ENCODE measurements at places on chromosomes 6 and 20. TPM values are rescaled to one million over a fixed set of nuclear protein-coding genes. Genes with fewer than 3 reads are reported as not detected.

- peak overlapping the region; percentile 20 for H3K27ac ChIP-seq
- H3K4me3 ChIP-seq = no peak overlapping the region
- no peaks in the 10 kb centered on the region for H3K27me3 ChIP-seq
- peak; percentile 29 for DNase-seq
- no peaks in the 10 kb centered on the region for H3K36me3 ChIP-seq
These were observed 97.5 kb downstream of the MAFB start for GRCh38 chr20:40591536-40591935.

DNA sequence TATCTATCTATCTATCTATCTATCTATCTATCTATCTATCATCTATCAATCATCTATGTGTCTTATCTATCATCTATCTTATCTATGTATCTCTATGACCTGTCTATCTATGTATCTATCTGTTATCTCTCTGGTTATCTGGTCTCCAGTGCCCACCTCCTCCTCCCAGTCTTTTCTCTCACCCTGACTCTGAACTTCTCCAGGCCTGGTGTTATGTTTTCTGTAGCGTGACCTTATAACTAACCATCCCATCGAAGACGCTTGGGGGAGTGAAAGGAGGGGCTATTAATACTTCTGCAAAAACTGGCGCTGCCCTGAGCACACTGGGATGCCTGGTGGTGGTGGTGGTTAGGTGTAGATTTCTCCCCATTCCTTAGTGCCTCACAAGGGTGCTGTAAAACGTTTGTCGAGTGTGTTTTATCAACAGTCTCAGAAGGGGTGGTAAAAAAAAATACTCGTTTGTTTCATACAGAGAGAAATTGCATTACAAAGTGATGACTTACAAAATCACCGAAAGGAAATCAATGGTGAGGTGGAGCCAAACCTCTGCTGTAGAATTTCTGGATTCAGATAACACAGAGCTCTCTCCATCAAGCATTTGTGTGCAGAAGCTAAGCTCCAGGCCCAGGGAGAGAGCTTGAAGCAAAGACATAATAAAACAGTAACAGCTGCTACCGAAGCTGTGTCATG, 156.2 kb downstream of the BCAS1 start:
- no peak for DNase-seq
- no peaks in the 10 kb centered on the region for H3K36me3 ChIP-seq
- peaks cover 37% of the 10 kb centered on the region for H3K4me1 ChIP-seq
- H3K4me3 ChIP-seq = no peak overlapping the region
- no peaks in the 10 kb centered on the region for H3K27me3 ChIP-seq

DNA sequence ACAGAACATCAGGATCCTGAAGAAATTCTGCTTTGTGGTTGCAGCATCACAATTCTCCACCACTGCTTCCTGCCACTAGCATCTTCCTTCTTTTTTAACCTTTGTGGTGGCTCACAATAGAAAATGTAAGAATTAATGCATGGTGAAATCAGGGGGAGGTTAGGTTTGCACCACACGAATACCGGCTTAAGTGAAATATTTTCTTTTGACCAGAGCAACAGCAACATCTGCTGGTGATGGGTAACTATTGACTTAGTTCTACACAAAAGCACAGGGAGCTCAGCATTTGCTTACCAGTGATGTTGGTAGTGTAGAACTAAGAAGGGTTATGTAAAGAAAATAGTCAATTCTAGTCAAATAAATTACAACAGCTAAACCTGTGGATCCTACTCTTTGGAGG, 280.5 kb downstream of the SYNE1 start:
- peaks cover 5% of the 10 kb centered on the region for H3K4me1 ChIP-seq
- peak; percentile 48 for DNase-seq
- no peak overlapping the region for H3K27ac ChIP-seq
- peaks cover 27% of the 10 kb centered on the region for H3K36me3 ChIP-seq
- no peak overlapping the region for H3K4me3 ChIP-seq

Gene FOXP4
- 16.5 TPM for total RNA-seq

DNA sequence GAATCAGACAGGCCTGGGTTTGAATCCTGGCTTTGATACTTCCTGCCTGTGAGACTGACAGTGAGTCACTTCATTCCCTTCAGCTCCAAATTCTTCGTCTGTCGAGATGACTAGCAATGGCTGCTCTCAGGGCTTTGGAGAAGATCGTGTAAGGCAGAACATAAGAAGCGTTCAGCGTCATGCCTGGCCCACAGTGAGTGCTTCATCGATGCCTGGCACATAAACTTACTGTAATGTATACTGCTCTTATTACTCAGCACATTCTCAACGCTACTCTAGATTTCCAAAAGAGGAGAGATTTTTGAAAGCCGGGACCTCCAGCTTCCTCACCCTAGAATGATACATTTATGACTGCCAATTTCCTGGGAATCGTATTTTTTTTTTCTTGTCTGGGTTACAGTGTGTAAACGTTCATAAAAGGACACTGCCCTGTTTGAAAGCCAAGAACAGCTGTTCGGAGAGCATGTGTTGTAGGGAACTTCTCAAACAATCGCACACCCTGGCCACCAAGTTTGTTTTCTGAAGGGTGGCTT, 16.2 kb upstream of the BCAS1 start:
- DNase-seq = no peak
- H3K27me3 ChIP-seq = no peaks in the 10 kb centered on the region
- no peak overlapping the region for H3K4me3 ChIP-seq

Gene ZSCAN12
- total RNA-seq = 4.4 TPM

DNA sequence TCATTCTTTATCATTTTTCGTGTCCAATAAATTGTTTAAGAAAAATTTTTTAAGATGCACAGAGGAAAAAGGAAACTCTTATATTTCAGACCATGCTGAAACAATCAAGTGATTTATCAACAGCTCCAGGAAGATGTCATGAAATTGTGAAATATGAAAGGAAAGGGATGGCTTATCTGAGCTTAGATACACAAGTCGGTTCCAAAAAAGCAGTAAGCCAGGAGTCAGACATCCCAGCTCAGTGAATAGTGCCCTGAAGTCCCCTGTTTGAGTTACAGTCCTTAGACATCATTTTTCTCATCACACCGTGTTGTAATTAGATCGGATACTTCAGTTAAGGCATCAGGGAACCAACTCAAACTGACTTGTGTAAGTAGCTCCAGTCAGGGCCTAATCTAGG, 91.0 kb upstream of the SSTR4 start:
- H3K4me3 ChIP-seq = no peak overlapping the region
- no peaks in the 10 kb centered on the region for H3K27me3 ChIP-seq
- H3K36me3 ChIP-seq = no peaks in the 10 kb centered on the region
- no peak overlapping the region for H3K27ac ChIP-seq

- H3K4me3 ChIP-seq = no peak overlapping the region
- peaks cover 5% of the 10 kb centered on the region for H3K27me3 ChIP-seq
- H3K36me3 ChIP-seq = no peaks in the 10 kb centered on the region
- H3K4me1 ChIP-seq = no peaks in the 10 kb centered on the region
- no peak overlapping the region for H3K27ac ChIP-seq
These were observed 391.2 kb upstream of the MAP3K7 start for GRCh38 chr6:90978046-90978445.

DNA sequence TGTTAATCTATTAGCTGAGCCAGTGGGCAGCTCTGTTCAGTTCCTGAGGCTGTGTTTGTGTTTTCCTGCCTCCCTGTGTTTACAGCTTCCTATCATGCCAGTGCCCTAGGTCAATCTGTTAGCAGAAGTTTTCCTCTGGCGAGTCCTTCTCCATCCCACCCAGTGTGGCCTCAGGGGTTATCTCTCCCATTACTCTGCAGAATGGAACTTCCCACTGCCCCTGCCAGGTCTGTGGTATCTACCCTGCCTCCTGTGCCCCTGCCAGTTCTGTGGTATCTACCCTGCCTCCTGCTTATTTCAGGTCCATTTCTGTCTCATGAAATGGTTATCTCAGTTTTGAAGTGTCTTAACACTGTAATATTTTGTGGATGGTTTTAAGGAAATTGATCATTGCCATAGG, 63.1 kb downstream of the SLX4IP start:
- H3K4me3 ChIP-seq = no peak overlapping the region
- H3K27ac ChIP-seq = no peak overlapping the region
- DNase-seq = no peak
- no peaks in the 10 kb centered on the region for H3K36me3 ChIP-seq

Gene SLC17A3
- not detected for total RNA-seq

GRCh38 chr20:37541326-37541725, 13.7 kb upstream of the BLCAP start:
- no peak overlapping the region for H3K4me3 ChIP-seq
- peaks cover 10% of the 10 kb centered on the region for H3K4me1 ChIP-seq
- DNase-seq = no peak
- no peak overlapping the region for H3K27ac ChIP-seq

DNA sequence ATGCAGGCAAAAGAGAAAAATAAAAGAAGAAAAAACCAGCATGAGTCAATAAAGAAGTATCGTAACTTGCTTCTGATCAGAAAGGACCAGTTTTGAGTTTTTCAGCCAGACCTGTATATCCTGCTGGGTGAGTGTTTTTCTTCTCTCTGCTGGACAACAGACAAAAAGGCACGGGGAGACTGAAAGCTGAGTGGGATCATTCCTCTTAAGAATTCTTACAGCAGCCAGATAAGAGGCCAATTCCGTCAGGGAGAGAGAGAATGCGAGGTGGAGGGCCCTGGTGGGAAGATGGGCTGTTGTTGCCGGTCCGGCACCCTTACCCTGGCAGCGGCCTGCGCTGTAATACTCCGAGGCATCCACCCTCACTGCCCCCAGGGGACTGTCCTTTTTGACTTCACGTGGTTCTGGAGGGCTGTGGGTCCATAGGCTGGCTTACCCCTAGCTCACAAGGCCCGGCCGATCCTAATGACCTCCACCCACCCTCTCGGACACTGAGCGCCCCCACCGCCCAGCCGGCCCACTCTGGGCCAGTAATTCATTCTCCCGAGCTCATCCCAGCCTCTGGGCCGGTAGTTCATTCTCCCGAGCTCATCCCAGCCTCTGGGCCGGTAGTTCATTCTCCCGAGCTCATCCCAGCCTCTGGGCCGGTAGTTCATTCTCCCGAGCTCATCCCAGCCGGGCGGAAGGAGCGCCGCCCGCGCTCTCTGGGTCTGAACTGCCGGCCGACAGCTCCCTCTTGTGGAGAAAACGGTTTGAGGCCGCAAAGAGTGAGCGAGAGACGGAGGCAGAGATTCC, 118.3 kb upstream of the SIRPA start:
- H3K27me3 ChIP-seq = peaks cover 14% of the 10 kb centered on the region
- H3K36me3 ChIP-seq = no peaks in the 10 kb centered on the region
- peaks cover 18% of the 10 kb centered on the region for H3K4me1 ChIP-seq
- DNase-seq = peak; percentile 87
- peak overlapping the region; percentile 84 for H3K4me3 ChIP-seq

- no peak overlapping the region for H3K27ac ChIP-seq
- no peak overlapping the region for H3K4me3 ChIP-seq
- DNase-seq = peak; percentile 31
- H3K4me1 ChIP-seq = no peaks in the 10 kb centered on the region
- H3K27me3 ChIP-seq = peaks cover 70% of the 10 kb centered on the region
These were observed 63.9 kb downstream of the FHL5 start for GRCh38 chr6:96626759-96627364.

GRCh38 chr6:43215066-43215465, 14.2 kb downstream of the DNPH1 start:
- H3K27me3 ChIP-seq = no peaks in the 10 kb centered on the region
- H3K4me3 ChIP-seq = no peak overlapping the region
- no peaks in the 10 kb centered on the region for H3K4me1 ChIP-seq
- no peak overlapping the region for H3K27ac ChIP-seq

DNA sequence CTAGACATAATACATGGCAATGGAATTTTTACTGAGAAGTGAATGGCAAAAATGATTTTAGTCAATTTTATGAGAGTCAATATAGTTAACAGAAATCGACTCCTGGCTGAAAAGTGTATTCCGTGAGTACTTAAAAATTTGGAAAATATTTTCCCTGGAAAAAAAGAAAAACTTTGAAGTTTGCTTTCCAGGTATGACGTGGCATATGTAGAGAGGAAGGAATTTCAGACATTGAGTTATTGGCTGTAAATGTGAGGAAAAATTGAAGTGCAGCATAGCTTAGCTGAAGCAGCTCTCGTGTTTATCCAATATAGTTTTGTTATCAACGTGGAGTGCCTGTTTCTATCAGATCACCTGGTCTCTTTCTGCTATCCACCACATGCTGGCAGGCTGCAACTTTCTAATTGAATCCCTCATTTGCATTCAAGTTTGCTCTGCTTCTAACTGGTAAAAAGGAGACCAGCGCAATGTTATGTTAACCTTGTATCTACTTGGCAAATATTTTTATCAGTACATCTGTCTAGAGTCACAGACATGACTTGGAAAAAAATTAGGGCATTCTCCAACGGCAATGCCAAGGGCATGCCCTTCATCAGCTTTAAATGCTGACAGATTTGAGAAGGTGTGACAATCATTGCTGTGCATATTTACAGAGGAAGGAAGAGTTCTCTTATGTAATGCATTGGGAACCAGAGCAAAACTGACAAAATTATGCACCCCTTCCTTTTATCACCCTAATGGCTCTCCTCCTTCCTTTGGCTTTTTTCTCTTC, 1102.8 kb upstream of the FLRT3 start:
- H3K4me1 ChIP-seq = no peaks in the 10 kb centered on the region
- DNase-seq = no peak
- H3K4me3 ChIP-seq = no peak overlapping the region
- H3K36me3 ChIP-seq = no peaks in the 10 kb centered on the region
- no peaks in the 10 kb centered on the region for H3K27me3 ChIP-seq
- H3K27ac ChIP-seq = no peak overlapping the region

DNA sequence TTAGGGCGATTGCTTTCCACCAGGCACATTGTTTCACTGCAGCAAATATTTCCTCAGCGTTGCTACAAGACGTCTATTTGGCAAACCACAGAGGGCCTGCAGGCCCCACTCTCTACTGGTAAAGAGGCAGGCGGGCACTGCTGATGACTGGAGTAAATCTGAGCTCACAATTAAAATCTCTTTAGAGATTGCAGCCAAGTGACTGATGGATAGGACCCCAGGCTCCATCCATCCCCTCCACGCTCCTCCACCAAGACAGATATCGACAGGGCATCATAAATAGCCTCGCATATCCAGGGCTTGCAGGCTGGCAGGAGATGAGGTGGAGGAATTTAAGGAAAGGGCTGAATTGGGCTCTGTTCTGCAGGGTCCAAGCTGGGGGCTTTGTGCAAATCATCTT, 50.4 kb upstream of the MDGA1 start:
- DNase-seq = no peak
- H3K36me3 ChIP-seq = no peaks in the 10 kb centered on the region
- H3K27ac ChIP-seq = no peak overlapping the region
- no peaks in the 10 kb centered on the region for H3K4me1 ChIP-seq

Gene RSPO3
- not detected for total RNA-seq

GRCh38 chr20:62864207-62864606, 2.6 kb upstream of the TCFL5 start:
- H3K4me1 ChIP-seq = peaks cover 6% of the 10 kb centered on the region
- peaks cover 10% of the 10 kb centered on the region for H3K27me3 ChIP-seq
- H3K4me3 ChIP-seq = no peak overlapping the region
- no peak overlapping the region for H3K27ac ChIP-seq
- H3K36me3 ChIP-seq = peaks cover 15% of the 10 kb centered on the region

Gene DDAH2
- total RNA-seq = 13.5 TPM

- peak; percentile 16 for DNase-seq
- no peak overlapping the region for H3K4me3 ChIP-seq
- no peak overlapping the region for H3K27ac ChIP-seq
These were observed 56.6 kb upstream of the SAMHD1 start for GRCh38 chr20:37007898-37008649.
